Stimulated activated CD4-positive, alpha-beta T cell treated with anti-CD3 and anti-CD28 coated beads, Interleukin-4, amount 100 ng/mL, for 48 hours (primary cell): ENCODE measurements at places on chromosomes 3 and 15.

GRCh38 chr15:39272901-39273300, 308.0 kb upstream of the THBS1 start:
- no peak for DNase-seq

DNA sequence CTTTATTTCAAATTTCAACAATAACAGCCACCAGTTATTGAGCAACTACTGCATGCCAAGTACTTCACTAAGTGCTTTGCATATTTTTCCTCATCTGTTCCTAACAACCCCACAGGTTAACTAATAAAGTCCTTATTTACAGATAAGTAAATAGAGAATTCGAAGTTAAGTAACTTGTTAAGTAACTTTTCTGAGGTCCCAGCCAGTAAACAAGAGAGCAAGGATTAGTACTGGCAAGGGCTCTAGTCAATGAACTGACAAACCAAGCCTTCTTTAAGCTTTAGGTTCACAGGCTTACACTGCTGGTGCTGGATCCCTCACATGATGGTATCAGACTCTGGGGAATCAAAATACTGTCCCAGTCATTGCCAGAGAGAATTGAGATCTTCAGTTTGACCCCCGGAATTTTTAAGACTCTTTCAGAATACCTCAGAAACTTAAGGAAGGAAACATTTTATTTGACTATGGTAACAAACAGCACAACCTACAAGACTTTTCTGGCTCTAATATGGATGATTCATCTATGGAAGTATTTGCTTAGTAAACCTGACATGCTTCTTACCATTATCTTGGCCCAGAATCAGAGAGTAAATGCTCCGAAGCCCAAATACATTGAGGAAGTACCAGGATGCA, 16.5 kb downstream of the EMC3 start:
- no peak for DNase-seq

- peak; percentile 8 for DNase-seq
Measured at GRCh38 chr3:36700537-36701248, 63.7 kb downstream of the DCLK3 start.

DNA sequence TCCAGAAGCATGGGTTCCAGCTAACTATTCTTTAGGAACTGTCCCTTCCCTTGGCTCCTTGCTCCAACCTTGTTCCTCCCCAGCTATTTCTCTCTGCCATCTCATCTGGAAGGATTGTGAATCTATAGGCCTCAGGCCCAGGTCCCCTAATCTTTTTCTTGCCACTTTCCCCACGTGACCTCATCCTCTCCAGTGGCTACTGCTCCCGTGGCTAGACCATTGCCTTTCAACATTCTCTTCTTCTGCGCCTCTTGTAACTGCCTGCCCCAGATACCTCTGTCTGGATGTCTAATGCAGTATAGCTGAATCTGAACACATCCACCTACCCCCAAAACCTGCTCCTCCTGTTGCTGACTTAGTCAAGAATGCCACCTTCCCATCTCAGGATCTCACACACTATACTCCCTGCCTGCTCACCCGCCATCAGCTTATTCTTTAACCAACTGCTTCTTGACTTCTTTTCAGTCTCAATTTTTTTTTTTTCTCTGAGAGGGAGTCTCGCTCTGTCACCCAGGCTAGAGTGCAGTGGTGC, 5.2 kb downstream of the GPX1 start:
- no peak for DNase-seq

- no peak for DNase-seq
Measured at GRCh38 chr3:168248383-168249204, 152.9 kb upstream of the GOLIM4 start.

DNA sequence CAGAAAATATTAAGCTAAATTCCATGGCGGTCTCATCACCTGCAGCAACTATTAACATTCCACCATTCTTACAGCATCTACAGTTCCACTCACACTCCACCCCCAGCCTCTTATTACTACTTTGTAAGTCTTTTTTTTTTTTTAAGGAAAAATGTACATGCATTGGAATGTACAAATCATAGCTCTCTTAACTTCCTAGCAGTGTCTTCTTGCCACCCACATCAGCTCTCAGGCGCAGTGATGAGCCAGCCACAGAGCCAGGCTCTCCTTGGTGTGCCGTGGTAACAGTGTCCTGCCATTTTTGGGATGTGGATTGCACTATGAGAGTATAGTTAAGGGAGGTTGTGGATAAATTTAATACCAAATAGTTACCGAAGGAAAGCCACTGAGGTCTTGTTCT, 17.8 kb downstream of the ABHD17C start:
- DNase-seq = no peak

DNA sequence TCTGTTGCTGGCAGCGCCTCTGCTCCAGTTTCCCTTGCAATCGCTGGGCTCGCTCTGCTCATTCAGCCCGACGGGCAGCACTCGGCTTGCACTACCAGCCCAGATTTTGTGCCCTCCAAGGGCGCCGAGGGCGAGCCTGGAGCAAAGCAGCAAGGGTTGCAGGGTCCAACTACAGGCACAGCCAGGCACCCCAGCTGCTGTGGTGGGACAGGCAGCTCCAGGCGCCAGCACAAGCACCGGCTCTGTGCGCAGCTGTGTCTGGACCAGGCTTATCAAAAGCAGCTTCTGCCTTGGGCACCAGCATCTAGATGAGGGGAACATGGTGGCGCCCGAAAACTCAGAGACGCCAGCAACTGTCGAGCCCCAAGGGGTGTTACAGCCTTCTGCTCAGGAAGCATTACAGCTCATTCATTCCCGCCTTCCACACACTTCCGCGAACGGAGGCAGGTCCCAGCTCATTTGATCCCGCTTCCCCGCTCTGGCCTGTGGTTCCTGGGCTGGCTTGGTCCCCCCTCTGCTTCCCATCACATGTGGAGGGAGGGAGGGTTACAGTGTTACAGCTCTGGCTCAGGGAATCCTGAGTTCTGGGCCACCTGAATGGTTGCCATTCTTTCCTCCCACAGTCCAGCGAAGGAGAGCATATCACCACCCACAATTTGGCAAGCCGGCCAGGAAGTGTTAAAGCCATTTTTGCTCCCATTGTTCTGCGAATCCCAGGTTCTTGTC, 409.9 kb upstream of the ALCAM start:
- DNase-seq = no peak

GRCh38 chr3:151838574-151839312, 24.8 kb downstream of the AADAC start:
- DNase-seq = peak; percentile 2

DNA sequence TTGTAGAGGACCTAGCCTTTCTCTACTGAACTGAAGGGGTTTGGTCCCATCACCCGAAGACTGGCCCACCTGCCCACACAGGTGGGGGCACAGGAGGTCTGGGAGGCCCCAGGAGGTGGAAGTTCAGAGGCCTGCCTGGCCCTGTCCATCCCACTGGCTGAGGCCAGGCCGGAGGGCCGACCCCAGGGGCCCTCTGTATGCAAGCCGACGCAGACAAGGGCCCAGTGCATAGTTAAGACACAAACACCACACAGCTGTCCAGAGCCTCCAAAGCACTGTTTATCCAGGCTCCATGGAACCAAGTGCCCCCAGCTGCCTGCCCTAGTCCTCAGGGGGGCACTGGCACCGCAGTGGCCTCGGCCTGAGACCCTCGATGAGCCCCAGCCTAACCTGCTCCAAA, 26.7 kb downstream of the SNX33 start:
- no peak for DNase-seq

DNA sequence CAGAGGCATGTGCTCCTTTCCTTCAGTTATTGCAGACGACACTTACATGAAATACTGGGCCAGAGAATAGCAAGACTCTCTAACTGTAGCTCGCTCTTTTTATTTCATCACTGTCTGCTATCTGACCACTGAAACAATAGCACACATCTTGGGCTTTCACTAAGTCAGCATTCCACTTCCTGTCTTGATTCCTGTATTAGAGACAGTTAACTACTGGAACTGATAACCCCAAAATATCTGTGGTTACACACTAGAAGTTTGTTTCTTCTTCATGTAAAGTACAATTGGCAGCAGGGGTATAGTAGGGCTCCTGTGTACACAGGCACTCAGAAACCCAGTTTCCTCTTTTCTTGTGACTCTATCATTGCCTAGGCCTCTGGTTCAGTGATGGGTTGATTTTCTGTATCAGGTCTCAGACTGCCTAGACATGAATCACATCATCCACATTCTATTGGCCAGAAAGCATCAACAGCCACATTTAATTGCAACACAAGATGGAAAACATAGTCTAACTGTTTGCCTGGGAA, 230.2 kb upstream of the CD96 start:
- no peak for DNase-seq

DNA sequence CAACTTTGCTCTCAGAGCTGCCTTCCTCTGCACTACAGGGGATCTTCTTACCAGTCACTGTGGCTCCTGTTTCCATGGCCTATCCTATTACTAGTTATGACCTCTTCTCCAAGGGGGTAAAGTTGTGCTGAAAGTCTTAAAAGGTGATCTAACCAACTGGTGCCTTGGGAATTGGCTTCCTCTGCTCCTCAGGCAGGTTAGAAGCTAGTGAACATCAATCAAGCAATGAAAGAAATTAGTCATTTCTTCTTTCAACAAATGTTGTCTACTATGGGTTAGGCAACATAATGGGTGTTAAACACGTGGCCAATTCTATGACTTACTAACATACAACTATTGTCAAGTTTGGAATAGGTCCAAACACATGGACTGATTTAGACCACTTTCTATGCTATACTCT, 571.4 kb upstream of the NAALADL2 start:
- no peak for DNase-seq

DNA sequence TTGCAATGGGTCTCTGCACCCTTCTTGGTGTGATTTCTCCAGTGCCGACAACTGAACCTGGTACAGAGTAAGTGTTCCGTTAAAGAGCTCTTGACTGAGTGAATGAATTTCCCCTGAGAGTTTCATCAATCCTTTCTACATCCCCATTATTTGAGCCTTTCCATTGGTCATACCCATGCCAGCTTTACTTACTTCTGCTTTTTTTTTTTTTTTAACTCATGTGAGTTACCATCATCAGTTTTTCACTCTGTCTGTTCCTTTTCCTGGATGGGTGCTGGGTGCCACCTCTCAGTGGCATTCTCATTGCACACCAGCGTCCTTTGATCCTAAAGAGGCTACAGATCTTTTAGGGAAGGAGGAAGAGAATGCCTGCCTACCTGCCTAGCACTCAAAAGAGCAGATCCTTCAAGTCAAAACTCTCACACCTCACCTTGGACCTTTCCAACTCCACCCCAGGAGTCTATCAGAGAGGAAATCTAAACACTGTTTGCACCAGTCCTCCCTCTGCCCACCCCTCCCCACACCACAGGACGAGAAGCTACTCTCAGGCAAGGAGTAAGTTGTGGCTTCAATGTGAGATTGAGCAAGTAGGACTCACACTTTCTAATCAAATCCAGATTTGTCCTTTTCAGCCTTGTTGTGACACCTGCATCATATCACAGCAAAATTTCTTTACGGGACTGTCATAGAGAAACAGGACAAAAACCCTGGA, 13.1 kb upstream of the USP3 start:
- no peak for DNase-seq

DNA sequence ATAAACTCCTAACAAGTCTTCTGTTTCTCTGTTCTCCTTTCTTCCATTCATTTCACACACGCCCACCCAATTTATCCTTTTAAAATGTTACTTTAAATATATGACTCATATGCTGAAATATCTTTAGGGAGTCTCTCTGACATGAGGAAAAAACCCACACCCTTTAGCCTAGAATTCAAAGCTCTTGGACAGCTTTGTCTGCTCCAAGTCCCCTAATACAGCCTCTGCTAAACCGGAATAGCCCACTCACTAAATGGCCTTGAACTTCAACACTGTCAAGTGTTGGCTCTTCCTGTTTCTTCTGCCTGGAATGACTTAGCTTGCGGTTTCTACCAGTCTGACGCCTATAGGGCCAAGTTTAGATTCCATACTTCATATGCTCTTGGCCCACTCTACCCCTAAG, 3.3 kb upstream of the CD96 start:
- no peak for DNase-seq

DNA sequence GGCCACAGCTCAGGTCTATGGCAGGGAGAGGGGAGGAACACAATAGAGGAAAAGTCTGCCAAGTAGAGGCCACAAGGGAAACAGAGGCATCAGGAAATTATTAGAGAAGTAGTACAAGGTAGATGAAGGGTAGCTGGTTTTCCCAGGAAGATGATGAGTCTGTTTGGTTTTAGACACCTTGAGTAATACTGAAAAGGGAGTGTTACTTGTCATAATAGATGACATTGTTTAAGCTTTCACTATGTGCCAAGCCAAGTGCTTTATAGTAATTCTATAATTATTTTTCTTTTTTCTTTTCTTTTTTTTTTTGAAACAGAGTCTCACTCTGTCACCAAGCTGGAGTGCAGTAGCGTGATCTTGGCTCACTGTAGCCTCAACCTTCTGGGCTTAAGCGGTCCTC, 13.7 kb downstream of the PXK start:
- DNase-seq = no peak

GRCh38 chr3:16545413-16546185, 32.1 kb upstream of the RFTN1 start:
- no peak for DNase-seq

- no peak for DNase-seq
Measured at GRCh38 chr15:31752065-31752762, 278.1 kb upstream of the CHRNA7 start.

DNA sequence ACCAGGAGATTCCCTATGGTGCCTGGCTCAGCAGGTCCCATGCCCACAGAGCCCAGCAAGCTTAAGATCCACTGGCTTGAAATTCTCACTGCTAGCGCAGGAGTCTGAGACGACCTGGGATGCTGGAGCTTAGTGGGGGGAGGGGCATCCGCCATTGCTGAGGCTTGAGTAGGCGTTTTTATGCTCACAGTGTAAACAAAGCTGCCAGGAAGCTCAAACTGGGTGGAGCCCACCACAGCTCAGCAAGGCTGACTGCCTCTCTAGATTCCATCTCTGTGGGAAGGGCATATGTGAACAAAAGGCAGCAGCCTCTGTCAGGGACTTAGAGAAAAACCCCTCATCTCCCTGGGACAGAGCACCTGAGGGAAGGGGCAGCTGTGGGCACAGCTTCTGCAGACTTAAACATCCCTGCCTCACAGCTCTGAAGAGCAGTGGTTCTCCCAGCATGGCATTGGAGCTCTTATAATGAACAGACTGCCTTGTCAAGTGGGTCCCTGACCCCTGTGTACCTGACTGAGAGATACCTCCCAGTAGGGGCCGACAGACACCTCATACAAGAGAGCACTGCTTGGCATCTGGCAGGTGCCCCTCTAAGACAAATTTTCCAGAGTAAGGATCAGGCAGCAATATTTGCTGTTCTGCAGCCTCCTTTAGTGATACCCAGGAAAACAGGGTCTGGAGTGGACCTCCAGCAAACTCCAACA, 231.5 kb upstream of the SETMAR start:
- no peak for DNase-seq

- DNase-seq = no peak
Measured at GRCh38 chr3:111627092-111627491, 31.9 kb upstream of the ZBED2 start.

- no peak for DNase-seq
Measured at GRCh38 chr3:10580426-10580825, 75.0 kb upstream of the ATP2B2 start.

GRCh38 chr3:15794842-15795650, 2.7 kb downstream of the ANKRD28 start:
- no peak for DNase-seq
